KBM-7 (cell line): ENCODE measurements at places on chromosomes 6 and 20.

DNA sequence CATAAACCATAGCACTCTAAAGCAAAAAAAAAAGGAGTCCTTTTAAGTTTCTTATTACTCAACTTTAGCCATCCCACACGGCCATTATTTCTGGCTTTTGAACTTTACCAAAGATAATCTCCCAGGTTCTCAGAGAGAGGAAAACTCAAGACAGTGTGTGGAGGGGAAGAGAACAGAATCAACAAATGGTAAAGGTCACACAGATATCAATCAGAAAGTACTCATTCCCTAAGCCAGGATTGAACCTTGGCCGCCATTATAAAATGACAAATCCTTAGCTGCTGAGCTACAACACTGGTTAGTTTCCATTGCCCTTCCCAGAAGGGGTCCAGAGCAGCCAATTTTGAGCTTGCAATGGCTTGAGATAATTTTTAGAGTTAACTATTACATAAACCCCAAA lies 10.1 kb upstream of the TRIM38 start:
- no peak for DNase-seq

- no peak for DNase-seq
Observed at GRCh38 chr20:51237278-51237677, 214.4 kb upstream of the KCNG1 start.

- no peak for DNase-seq
Observed at GRCh38 chr20:13054011-13054410, 45.2 kb downstream of the SPTLC3 start.

DNA sequence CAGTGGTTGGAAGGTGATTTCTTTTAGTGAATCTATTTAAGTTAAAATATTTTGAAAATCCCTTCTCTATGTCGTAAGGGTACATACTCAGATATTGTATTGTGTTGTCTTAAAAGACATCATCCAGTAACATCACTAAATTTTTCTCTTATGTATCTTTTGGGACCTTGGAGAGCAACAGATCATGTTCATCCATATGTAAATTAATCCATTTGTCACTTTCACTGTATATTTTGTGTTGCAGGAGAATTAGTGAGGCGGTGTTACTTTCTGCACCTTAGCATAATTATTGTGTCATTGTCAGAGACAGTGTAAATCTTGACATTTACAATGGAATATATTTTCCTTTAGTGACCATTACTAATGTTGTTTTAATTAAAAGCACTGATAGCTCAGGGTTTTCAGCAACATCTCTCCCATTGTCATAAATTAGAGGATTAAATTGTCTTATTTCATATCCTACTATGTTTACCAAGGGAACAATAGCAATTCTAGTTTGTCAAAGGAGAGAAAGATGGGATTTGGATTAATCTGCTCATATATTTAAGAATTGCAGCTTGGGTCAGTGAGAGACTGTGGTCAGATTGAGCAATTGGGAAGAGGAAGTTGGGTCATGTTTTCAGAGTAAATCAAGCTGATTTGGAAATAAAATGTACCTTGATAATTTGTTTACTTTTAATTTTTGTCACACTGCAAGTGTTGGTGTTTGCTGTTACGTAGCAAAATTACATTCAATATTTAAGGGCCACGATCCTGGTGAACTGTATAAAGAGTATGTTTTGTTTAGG lies 22.7 kb downstream of the DOK5 start:
- DNase-seq = no peak

GRCh38 chr6:135789375-135790050 lies 62.0 kb upstream of the PDE7B start:
- DNase-seq = no peak

DNA sequence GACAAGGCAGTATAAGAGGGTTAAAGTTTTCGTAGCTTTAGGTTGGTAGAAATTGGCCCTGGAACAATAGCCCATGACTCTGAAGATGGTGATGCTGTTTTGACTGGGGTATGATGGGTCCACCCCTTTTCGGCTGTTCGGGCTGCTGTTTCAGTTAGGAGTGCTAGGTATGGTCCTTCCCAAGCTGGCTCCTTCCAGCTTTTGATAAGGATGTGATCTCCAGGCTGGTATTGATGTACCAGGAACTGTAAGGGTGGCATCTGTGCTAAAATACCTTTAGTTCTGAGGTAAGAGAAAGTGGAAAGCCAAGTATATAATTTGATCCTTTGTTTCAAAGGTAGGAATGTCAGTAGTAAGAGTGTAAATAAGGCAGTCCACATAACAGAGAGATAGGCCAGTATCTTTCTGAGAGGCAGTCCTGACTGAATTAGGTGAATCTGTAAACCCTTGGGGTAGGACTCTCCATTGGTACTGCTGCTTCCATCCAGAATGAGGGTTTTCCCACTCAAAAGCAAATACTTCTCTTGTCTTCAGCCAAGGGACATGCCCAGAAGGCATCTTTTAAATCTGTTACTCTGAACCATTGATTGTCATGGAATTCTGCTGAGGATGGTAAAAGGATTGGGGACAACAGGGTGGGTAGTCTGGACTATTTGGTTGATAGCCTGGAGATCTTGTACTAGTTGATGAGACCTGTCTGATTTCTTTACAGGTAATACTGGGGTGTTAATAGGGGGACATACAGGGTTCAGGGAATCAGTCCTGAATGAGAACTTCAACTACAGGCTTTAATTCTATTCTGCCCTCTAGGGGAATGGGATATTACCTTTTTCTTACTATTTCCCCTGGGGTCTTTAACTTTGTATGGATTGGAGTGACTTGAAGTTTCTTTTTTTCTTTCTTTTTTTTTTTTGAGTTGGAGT lies 6.1 kb upstream of the ZNFX1 start:
- peak; percentile 38 for DNase-seq

DNA sequence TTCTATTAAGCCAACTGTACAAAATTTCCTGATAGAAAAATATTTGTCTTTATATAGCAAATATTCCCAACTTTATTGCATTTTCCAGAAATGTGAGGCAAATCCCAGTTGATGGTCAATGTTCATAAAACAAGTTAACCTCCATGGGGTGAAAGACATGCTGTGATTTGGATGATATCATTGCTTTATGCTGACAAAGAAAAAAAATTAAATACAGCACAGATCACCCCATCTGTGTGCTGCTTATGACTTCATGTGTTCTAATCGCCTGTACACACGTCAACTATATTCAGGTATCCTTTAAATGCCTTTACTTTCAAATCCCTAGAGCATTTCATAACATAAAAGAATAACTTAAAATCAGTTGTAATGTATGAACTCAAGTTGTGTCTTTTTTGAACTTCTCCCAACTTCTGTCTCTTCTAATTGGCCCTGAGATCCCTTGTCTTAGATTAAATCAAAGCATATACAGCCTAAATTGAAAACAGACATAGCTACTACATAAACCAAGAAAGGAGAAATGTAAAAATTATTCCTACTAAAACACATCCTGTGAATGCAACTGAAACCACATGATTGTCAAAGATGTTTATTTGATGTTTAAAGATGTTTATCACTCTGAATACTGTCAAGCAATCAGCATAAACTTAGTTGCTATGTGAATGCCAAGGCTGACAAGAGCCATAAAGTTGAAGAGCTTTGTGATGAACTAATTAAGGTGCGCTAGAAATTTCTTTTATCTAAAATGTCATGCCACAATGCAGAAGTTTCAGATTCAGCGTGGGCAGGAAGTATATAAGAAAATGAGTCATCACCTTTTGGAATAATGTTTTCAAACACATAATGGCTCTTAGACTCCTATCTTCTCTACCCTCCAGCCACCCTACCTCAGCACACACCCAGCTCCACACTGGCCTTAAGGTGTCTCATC lies 68.7 kb downstream of the FILIP1 start:
- DNase-seq = no peak

GRCh38 chr6:17601386-17601703 lies 1.2 kb downstream of the FAM8A1 start:
- DNase-seq = no peak

DNA sequence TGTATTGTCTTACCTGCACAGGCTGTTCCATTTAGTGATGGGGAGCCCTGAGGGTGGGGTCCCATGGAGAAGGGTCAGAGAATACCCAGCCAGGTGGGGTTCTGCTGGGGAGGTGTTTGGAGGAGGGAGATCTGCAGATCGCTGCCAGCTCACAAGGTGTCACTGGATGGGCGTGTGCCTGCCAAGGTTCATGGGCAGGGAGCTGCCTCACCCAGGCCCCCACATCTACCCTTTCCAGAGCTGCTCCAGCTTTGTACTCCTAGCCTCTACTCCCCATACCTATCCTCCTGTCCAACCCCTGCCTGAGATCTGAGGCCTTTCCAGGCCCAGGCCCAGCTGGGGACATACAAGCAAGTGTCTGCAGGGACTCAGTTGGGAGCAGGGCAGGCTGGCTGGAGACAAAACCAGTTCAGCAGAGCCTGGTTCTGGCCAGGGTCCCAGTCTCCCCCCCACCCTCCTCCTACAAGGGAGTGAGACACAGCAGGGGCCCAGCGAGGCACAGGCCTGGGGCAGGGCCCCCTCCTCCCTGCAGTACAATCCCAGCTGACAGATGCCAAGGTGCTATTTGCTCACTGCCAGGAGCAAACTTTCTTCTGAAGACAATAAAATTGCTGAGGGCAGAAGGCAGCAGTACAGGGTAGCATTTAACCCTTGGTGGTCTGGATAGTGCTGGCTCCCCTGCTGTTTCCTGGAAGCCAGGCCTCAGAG lies 19.7 kb downstream of the SPDEF start:
- DNase-seq = no peak

GRCh38 chr6:134676307-134677281 lies 273.3 kb downstream of the ALDH8A1 start:
- no peak for DNase-seq

DNA sequence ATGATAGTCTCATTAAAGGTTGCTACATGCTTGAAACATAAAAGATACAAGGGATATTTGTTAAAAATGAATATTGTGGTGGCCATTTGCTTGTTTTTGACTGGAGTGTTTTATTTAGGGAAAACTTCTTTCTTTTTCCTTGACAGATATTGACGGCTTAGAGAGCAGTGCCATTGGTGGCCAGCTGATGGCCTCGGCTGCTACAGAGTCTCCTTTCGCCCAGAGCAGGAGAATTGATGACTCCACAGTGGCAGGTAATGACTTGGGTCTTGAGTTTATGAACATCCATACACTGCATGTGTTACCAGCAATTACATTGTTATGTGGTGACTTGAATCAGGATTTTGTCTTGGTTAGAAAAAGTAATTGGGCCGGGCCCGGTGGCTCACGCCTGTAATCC lies 67.5 kb upstream of the PBOV1 start:
- DNase-seq = no peak

GRCh38 chr20:35320396-35321126 lies 28.3 kb upstream of the FAM83C start:
- DNase-seq = no peak

DNA sequence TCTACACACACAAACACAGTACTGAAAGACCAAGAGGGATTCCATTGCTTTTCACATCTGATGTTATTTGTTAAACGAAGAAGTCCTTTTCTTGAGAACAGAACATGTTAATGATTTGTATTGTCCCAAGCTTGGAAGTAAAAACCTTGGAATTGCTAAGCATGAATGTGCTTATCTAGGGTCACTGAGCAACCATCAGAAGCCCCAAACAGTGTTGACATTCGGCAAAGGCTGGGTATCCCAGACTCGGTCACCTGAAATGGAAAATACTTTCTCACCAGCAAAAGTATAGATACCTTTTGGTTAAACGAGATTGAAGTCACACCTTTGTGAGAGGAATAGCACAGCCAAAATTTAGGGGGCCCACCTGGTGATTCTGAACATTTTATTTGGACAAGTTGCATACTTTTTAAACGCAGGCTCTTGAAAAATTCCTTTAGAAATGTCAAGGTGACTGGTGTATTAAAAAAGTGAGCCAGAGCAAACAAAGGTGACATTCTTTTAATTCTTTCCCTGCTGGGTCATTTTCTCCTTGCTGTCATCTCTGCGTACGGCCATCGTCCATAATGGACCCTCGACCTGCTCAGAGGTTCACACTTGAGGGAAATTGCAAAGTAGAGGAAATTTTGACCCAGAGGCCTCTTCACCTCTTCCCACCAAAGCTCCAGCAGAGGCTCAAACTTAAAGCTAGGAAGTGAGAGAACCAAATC lies 95.8 kb upstream of the FOXA2 start:
- no peak for DNase-seq

- no peak for DNase-seq
Observed at GRCh38 chr6:148325316-148326068, 17.1 kb upstream of the SASH1 start.

DNA sequence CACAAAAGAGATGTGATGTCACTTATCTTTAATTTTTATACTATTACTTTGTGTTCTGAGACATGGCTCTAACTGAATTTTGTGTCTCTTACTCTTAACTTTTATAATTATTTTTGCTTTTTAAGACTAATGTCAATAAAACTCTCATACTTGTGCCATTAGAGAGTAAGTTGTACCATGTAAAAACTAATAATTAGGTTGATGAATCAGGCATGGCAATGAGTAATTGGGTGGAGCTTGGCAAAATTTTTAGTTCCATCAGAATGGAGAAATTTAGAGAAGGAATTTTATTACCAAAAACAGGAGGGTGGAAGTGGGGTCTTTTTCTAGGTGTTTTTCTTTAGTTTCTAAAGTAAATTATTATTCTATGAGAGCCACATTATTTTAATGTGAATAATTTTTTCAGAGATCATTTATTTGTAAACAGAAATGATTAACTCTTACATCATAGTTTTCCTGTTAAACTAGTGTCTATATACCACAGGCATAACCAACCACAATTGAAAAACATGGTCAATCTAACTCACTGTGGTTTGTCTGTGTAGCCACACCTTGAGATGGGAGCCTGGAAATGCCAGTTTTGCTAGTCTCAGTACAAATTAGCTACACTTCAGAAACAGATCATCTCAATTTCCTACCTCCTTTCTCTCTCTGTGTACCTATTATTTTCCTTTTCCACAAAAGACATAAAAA lies 51.8 kb downstream of the ELOVL4 start:
- DNase-seq = no peak
